ENCODE measurements at places on chromosomes 11 and 22.

DNA sequence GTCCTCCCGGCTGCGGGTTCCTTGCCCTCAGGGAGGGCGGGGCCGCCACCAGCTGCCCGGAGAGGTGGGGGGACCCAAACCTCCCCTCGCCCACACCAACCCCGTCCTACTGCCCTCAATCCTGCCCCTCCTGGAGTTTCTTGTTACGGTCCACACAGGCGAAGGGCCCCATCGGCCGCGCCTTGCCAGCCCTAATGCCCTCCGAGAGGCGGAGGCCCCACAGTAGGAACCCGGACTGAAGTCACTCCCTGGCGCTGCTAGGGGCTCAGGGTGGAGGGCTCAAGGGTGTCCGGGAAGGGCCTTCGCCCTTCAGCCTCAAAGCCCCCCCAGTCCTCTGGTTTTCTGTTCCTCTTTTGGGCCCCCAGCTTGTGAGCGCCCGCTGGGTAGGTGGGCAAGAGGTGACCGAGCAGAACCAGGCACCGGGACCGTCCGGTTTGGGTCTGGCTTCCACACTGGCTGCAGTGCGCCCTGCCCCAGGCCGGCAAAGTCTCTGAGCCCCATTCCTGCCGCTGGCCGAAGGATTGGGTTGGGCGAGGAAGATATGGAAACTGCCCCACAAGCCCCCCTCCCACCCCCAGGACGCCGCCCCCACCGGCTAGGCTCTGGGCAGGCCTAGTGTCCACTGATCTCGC lies 24.5 kb downstream of the DUSP8 start:
- DNase-seq: no peak

GRCh38 chr22:29524442-29525191 lies 28.9 kb downstream of the THOC5 start:
- DNase-seq: peak; percentile 56

DNA sequence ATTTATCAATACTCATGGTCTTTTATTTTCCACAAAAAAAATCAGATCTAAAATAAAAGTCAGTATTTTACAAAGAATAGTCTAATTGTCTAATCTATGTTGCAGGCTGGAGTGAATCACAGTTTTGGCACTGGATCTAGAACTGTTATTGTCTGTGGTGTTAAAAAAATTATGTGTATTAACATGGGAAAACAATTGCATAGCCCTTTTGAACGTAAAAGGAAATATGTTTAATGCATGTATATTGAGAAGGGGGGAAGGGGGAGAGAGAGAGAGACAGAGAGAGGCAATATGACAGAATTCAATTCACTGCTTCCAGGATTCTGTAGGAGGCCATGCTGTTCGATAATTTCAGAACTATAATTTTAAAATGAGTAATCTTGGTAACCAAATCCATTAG lies 324.9 kb upstream of the CCDC90B start:
- DNase-seq: no peak

DNA sequence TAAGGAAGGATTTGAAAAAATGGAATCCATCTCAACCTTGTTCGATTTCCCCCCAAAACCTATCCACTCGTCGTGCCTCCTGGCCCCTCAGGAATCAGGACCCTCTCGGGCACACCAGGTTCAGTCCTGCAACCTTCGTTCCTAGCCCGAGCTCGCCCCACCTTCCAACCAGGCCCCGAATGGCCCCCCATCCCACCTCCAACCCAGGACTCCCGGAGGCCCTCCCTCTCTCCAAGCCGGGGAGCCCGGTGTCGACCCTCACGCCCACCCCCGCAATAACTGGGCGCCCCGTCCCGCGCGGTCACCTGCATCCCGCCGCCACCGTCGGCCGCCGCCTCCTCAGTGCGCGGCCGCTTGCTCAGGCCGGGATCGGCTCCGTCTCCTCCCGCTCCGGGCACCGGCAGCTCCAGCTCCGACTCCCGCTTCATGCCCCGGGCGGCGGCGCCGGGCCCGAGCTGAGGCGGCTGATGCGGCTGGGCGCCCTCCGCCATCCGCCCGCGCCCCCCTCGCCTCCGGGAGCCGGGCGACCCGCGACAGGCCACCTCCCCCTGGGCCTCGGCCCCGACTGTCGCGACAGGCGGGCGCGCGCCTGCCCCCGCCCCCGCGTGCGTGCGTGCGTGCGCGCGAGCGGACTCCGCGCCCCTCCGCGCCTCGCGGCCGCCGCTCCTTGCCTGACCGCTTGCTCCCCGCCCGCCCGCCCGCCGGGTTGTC lies 534 bp downstream of the RBFOX2 start:
- DNase-seq: peak; percentile 78

GRCh38 chr11:66857234-66857926 lies 516 bp downstream of the LRFN4 start:
- DNase-seq: no peak

GRCh38 chr11:78350091-78350645 lies 67.5 kb downstream of the GAB2 start:
- DNase-seq: no peak

DNA sequence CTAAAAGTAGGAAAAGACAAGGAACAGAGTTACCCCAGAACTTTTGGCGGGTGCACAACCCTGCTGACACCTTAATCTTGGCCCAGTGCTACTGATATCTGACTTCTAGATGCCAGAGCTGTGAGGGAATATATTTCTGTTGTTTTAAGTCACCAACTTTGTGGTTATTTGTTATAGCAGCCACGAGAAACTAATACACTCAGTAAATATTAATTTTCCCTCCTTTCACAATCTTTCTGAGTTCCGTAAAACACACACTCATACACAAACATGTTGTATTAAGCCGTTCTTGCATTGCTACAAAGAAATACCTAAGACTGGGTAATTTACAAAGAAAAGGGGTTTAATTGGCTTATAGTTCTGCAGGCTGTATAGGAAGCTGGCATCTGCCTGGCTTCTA lies 16.1 kb upstream of the ZDHHC13 start:
- no peak for DNase-seq

DNA sequence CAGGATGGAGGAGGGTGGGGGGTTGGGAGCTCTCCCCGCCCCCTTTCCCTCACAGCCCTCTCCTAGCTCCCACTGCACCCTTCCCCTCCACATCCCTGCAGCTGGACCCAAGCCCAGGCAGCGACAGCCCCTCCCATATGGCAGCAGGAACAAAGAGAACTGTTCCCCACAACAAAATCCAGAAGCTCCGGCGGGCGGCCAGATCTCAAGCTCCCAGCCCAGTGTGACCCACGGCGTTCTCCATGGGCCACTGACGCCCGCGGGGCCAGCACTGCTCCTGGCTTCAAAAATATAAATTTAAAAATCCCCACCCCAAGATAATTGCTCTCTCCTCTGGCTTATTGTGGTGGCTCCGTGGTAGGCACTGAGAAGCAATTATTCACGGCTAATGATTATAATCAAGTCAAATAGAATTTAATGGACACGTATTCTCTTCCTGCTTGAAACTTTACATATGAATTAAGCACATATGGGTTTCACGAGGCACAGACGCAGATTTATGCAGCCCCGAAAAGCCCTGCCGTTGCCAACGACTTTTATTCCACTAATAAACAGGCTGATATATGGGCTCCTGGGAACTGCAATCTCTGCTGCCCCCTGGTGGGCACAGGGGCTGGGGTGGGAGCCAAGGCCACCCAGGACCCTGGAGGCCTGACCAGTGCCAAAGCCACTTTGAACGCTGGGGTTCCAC lies 17.5 kb downstream of the MACROD1 start:
- DNase-seq: peak; percentile 80

DNA sequence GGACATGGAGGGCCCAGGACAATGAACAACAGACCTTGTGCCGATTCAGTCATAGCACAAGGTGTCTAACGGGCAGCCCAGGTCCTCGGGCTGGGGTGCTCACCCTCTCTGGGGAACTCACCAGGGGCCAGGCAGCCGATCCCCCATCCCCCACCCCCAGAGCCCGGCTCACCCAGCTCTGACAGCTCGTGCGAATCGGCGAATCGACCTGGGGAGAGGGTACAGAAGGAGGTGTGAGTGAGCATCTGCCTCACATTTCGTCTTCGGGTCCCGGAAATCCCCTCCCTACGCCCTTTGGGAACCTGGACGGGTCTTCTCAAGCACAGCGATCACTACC lies 423 bp downstream of the PEX16 start:
- no peak for DNase-seq

GRCh38 chr11:66143264-66143566 lies 73.1 kb downstream of the PACS1 start:
- no peak for DNase-seq

DNA sequence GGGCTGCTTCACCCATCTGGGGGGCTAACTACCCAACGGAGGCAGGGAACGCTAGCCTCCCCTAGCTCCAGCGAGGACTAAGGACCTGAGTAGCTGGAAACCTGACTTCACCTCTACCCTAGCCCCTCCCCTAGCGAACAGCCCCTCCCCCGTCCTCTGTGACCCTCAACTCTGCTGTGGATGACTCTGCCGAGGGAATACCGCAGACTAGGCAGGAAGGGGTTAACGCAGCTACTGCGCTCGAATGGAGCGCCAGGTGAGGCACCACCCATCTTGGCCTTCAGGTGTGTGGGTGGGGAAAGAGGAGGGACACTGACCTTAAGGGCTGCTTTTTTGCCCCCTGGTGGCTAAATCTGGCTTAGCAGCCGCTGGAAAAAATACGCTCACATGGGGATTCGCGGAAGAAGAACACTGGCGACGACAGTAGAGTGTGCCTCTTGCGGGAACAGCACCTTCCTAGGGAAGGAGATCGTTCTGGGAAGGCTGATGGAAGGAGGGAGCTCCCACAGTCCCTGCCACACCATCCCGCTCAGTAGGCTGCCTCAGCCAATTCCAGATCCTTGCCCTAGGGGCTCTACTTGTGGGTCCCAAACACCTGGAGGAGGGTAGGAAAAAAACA lies 4.5 kb upstream of the BCL9L start:
- DNase-seq: peak; percentile 80

DNA sequence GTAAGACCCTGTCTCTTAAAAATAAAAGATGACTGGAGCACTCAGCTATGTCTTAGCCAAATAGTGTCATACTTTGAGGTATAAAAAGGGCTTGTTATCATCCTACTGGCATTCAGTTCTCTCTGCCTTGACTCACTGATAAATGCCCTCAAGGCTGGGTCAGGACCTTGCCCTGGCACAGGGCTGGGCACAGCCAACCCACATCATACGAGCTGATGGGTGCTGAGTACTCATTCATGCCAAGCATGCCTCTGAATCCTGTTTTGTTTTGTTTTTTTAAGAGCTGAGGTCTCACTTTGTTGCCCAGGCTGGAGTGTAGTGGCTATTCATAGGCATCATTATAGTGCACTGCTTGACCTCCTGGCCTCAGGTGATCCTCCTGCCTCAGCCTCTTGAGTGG lies 1.9 kb downstream of the SMTNL1 start:
- no peak for DNase-seq

DNA sequence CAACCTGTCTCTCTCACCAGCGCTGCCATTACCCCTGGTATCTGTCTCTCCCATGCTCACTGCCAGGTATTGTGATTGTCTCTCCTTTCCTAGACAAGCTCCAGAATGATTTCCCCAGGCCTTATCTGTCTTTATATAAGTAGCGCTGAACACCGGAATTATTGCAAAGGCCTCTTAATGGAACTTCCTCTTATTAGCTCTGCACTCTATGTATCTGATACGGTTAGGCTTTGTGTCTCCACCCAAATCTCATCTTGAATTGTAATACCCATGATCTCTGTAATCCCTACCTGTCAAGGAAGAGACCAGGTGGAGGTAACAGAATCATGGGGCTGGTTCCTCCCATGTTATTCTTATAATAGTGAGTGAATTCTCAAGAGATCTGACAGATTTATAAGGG lies 39.3 kb downstream of the DDI1 start:
- no peak for DNase-seq

- DNase-seq: no peak
Observed at GRCh38 chr11:131253142-131253655, 117.2 kb upstream of the NTM start.

- peak; percentile 22 for DNase-seq
Observed at GRCh38 chr11:19713196-19714021, 772 bp downstream of the NAV2 start.

DNA sequence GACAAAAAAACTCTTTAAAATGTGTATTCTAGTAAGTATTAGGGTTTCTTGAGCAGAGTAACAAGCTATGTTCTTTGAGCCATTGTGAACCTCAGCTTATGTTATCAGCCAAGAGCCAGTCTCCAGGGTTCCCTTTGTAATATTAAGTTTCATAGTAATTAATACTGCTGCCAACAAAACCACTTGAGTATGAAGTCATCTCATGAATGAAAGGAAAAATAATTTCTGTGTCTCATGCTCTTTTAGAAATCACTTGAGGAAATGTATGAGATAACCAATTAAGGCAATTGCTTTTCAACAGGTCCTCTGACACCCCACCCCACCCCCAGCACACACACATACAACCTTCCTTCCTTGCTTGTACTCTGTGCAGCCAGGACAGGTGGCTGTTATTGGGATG lies 59.9 kb downstream of the BBOX1 start:
- no peak for DNase-seq

DNA sequence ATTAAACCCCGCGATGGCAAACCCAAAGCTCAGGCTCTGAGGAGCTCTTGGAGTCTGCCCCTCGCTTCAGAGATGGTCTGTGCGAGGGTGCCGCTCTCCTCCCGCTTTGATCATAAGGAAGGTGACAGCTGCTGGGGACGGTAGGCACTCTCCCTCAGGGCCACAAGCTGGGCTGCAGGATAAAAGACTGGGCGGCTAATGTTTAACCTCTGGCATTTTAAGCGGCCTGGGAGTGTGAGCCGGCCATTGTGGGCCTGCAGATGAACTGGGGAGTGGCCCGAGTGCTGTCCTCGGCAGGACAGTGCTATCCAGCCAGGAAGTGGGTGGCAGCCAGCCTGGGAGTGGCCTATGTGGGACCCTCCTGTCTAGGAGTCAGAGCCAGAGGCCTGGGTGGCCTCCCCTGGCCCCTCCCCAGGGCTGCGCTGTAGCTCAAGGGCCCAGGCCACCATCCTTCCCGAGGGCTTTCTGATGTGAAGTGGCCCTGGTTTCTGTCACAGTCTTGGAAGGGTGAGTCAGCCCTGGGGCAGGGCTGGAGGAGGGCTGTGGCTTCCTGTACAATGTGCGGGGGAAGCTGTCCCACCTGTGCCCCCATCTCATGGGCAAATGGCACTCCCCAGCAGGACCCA lies 58.7 kb upstream of the PRODH start:
- DNase-seq: no peak

DNA sequence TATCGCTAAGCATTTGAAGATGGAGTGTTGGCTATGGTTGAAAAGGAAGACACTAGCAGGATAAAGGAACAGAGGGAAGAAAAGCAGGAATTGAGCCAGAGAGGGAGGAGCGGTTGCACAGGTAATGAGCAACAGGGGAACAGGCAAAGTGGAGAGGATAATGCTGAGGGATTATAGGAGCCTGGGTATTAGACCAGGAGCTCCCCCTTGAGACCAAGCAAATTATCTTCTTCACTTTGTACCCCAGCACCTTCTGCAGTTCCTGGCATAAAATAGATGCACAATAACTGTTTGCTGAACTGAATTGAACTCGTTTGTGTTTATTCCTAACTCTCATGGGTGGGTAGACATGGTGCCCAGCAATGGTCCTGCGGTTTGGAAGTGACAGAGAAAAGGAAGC lies 54.6 kb upstream of the OR5P2 start:
- no peak for DNase-seq

DNA sequence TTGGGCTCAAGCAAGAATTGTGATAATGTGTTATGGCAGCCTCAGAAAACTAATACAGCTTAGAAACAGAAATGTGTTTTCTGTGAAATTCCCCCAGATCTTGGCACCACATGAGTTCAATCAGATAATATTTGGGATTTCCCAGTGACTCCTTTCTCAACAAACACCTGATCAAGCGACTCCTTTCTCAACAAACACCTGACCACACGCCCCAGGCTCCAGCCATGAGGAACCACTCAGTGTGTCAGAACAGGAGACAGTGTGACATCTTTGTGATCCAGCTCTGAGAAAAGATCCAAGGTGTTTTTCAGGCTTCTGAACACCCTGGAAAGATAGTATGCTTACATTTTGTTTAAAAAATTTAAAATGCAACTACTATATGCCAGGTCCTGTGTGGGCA lies 1.9 kb upstream of the UVRAG start:
- no peak for DNase-seq

Measured in HEK293T (cell line).